Esophagus mucosa (tissue), 1 donor: ENCODE measurements at places on chromosomes 7 and 10. TPM values are rescaled to one million over a fixed set of nuclear protein-coding genes. Genes with fewer than 3 reads are reported as not detected.

The CYP3A7 gene
- not detected for total RNA-seq

The KBTBD2 gene
- total RNA-seq: 15.3 TPM

The RAPGEF5 gene
- total RNA-seq: 48.6 TPM

The PDCD4 gene
- total RNA-seq: 144 TPM

The GNA12 gene
- 7.5 TPM for total RNA-seq

The ARHGEF35 gene
- 19.7 TPM for total RNA-seq

The CSTF2T gene
- total RNA-seq: 10.3 TPM

The GPRIN2 gene
- 4.5 TPM for total RNA-seq

The TRIL gene
- total RNA-seq: 2.9 TPM

The FLNC gene
- total RNA-seq: 2.0 TPM

The PIK3CG gene
- 0.56 TPM for total RNA-seq

The NEUROG3 gene
- not detected for total RNA-seq

The HBP1 gene
- total RNA-seq: 44.6 TPM

The WEE2 gene
- total RNA-seq: not detected

The BLNK gene
- 51.3 TPM for total RNA-seq

The CADPS2 gene
- total RNA-seq: 2.4 TPM

The TMEM106B gene
- total RNA-seq: 19.9 TPM

The TLL2 gene
- total RNA-seq: 0.12 TPM

The CCL24 gene
- total RNA-seq: 0.56 TPM
